ENCODE measurements at places on chromosomes 5 and 9. TPM values are rescaled to one million over a fixed set of nuclear protein-coding genes. Genes with fewer than 3 reads are reported as not detected.

Gene FOXD4L5
- total RNA-seq, result not detected

Gene UBE2R2
- 43.3 TPM for total RNA-seq

Gene ITK
- not detected for total RNA-seq

Gene CYLC2
- not detected for total RNA-seq

Gene EMB
- 6.4 TPM for total RNA-seq

Gene WDR31
- total RNA-seq, result 1.1 TPM

Gene ADRA1B
- 20.0 TPM for total RNA-seq

Gene GRHPR
- 171 TPM for total RNA-seq

Gene CRHBP
- total RNA-seq, result not detected

Gene DMRT3
- not detected for total RNA-seq

Gene NSUN2
- total RNA-seq, result 92.7 TPM

Gene PCSK5
- 1.3 TPM for total RNA-seq

Gene CDH6
- total RNA-seq, result 0.09 TPM

Gene BRINP1
- 0.10 TPM for total RNA-seq

Gene SLC1A1
- 1.0 TPM for total RNA-seq

Gene MSX2
- 4.6 TPM for total RNA-seq

Gene CARD9
- 1.3 TPM for total RNA-seq

Gene POU5F2
- not detected for total RNA-seq

Gene ADRB2
- total RNA-seq, result 0.92 TPM

Gene FAM219A
- 15.7 TPM for total RNA-seq

Gene PAX5
- not detected for total RNA-seq

Gene CNTNAP3
- 8.8 TPM for total RNA-seq

Gene DHX29
- 21.7 TPM for total RNA-seq

Gene SLC23A1
- 1.3 TPM for total RNA-seq

Gene CSF1R
- 0.10 TPM for total RNA-seq

Gene SLC36A2
- not detected for total RNA-seq

Gene GCNT1
- 2.6 TPM for total RNA-seq

Gene NLN
- total RNA-seq, result 63.1 TPM

Gene TSSK1B
- total RNA-seq, result not detected

Gene FBXW11
- total RNA-seq, result 31.6 TPM

Gene FST
- 2.0 TPM for total RNA-seq

Gene CDH12
- total RNA-seq, result not detected

Gene PCDHGB1
- 1.9 TPM for total RNA-seq

Gene DDX4
- not detected for total RNA-seq

Gene PCDH12
- total RNA-seq, result not detected

Gene ENTREP1
- 0.60 TPM for total RNA-seq

Gene SELENOP
- not detected for total RNA-seq

Gene IFNA13
- not detected for total RNA-seq

Gene AHRR
- total RNA-seq, result 3.8 TPM
